Mucosa of descending colon (tissue), 3 donors: ENCODE measurements at places on chromosomes 1 and 21.

- DNase-seq, result no peak
Measured at GRCh38 chr1:57520743-57521515, 97.1 kb upstream of the DAB1 start.

- no peak for DNase-seq
Measured at GRCh38 chr1:226608699-226609505, 60.3 kb downstream of the STUM start.

GRCh38 chr1:239058190-239058589, 328.2 kb upstream of the CHRM3 start:
- no peak for DNase-seq

DNA sequence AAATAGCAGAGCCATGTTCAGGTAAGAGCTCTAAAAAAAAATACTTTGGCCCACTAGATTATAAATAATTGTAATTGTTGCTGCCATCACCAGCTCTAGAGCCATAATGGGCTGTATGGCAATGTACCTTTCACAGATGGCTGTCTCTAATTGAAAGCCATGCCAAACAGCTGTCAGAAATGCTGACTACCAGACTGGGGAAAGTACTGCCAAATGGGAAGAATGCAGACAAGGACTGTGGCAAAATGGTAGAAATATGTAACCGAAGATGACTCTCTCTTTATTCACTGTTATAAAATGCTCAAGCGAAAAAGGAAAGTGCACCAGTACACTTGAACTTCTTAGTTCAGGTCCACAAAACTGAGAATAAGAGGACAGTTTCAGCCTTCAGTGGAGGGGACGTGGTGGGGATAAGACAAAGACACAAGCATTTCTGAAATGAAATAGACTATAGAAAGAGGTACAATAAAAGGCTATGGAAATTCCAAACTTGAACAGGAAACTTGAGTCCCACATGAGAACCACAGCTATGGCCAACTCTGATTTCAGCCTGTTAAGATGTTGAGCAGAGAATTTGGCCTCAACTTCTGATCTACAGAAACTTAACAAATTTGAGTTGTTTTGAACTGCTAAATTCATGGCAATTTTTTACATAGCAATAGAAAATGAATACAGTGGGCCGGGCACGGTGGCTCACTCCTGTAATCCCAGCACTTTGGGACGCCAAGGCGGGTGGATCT, 46.5 kb upstream of the LPGAT1 start:
- no peak for DNase-seq

DNA sequence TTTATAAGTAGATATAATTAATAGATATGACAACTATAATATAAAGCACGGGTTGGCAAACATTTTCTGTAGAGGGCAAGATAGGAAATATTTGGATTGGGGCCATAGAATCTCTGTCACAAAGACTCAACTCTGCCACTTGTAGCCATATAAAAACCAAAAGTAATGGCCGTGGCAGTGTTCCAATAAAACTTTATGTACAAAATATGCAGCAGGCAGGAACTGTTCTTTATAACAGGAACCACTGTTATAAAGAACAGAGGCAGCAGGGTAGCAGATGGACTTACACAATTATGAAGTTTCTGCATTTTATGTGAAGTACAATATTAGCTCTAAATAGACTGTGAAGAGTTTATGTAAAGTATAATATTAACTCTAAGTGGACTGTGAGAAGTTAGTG, 16.9 kb upstream of the QSOX1 start:
- DNase-seq, result no peak

DNA sequence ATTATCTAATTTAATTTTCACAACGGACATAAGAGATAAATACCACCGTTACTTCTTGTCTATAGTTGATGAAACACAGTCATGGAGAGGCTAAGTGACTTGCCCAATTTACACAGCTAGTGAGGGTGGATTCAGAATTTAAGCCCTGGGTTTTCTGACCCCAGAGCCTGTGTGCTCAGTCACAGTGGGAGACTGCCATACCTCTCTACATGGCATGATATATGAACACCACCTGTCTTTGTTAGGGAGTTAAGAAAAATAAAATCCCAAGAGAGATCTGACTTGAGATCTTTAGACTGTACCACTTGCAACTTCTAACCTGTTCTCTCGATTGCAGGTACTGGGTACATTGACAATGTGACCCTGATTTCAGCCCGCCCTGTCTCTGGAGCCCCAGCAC, 40.3 kb downstream of the LAMC2 start:
- DNase-seq, result no peak

- peak; percentile 56 for DNase-seq
Measured at GRCh38 chr1:179230721-179231120, 1.2 kb upstream of the ABL2 start.

DNA sequence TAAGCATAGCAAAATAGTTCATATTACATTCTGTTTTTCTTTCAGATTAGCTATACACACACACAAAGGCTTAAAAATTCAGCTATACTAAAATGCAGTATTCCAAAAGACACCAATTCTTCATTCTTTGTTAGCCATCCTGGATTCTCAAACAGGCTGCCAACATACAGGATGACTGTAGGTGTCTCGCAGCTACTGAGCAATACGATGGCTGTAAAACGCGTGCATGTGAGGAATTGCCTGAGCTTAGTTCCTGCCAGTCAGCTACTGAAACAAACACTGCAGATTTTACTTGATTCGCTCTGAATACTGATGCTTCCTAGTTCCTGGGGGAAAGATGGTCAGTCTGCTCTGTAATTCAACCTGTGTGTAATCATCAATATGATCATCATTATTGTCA, 24.7 kb upstream of the HMGN1 start:
- peak; percentile 49 for DNase-seq

DNA sequence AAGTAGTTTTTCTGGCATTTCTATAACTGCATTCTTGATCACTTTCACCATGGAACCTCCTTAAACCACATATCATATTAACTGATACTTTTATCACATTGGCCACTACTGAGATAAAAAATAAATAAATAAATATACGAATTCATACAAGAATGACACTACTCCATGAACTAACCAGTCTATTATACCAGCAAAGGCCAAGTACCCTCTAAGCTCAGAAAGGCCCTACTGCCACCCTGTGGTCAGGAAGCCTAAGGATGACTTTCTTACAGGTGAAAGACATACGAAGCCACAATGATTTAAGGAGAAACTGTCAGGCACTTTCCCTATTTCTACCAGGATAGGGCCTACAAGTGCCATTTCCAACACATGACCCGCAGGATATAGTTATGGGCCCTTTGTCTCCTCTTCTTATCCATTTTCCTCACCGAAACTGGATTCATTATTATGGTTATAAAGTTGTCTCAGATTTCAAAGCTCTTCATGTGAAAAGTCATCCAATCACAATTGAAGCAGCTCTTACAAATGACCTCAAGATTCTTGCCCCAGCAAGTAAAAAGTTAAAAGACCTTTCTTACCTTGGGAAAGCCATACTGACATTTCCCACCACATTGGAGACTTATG, 23.9 kb downstream of the DNAJC8 start:
- DNase-seq, result peak; percentile 53

GRCh38 chr1:151898519-151898991, 10.8 kb downstream of the THEM4 start:
- peak; percentile 35 for DNase-seq

- DNase-seq, result no peak
Measured at GRCh38 chr1:162988869-162989268, 80.3 kb upstream of the RGS4 start.

DNA sequence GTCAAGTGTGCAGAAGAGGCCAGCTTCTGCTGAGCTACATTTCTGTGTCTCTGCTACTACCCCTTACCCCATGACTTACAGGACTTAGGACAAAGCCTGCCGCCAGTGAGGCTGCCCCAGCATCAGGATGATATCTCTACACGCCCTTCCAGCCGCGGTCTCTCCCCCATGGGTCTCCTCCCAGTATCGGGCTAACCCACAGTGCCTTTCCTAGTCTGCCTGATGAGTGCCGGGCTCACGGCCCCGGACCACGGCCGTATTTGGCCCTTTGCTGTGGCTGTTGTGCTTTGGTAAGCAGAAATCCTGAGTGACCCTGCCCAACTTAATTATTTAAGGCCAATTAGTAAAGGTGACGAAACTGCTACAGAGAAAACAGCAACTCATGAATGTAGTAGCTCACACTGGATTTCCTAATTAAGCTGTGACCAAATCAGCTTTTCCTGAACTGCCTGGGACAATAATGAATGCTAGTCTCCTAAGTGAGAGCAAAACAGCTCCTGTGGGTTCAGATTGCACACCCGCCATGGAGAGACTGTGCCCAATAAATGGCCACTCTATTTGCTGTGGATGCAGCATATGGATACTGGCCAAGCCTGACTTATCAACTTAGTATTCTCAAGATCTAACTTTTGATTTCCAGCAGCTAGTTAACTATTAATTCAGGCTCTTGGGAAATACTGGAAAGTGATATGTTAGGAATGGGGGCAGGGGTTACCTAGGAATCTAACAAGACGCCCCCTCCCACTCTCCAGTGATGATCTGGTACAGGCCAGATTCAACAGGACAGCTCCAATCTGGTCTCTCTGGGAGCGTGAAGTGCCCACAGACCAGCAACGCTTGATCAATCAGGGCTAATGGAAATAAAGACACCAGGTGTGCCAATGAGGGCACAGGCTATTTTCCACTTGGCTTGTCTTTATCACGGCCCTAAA, 123.3 kb upstream of the IFFO2 start:
- DNase-seq, result no peak

GRCh38 chr21:15224346-15225086, 159.7 kb upstream of the NRIP1 start:
- DNase-seq, result no peak

DNA sequence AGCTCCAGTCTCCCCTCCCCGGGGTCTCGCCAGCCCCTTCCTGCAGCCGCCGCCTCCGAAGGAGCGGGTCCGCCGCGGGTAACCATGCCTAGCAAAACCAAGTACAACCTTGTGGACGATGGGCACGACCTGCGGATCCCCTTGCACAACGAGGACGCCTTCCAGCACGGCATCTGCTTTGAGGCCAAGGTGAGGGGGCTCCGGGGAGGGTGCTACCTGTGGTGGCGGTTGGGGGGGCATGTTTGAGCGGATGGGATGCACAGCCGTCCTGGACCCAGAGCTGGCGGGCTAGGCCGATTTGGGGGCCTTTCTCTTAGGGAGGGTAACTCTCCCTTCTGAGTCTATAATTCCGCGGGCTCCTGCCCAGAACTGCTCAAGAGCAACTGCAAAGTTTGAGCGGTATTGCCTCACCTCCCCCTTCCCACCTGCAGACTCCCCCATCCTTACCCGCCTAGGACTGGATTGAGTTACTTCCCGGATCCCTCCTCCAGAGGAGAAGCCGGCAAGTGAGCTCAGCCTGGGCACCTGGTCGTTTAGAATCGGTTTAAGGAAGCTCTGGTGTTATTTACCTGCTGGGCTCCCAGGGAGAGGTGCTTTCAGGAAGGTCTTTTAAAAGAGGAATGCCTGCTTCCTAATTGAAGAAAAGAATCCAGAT, 730 bp downstream of the NOS1AP start:
- peak; percentile 73 for DNase-seq

DNA sequence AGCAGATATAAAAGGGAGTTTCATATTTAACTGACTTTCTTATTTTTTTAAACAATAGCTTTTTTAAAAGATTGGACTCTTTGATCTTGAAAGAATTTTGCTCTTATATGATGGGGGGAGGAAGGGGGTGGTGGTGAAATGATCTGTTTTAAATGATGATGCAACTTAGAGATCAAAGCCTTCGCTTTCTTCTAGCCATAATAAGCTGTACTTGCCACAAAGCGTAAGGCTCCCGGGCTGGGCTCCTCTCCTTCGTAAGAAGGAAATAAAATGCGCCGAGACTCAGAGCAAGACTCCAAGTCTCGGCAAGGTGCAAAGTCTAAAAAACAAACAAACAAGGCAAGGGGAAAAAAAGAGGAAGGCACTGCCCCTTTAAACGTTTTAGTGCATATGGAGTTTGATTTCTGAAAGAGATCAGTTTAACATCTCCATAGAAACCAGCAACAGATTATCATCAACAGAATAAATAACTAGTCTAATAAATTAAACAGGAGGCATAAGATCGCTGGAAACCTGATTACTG, 3.3 kb downstream of the CASZ1 start:
- peak; percentile 81 for DNase-seq

DNA sequence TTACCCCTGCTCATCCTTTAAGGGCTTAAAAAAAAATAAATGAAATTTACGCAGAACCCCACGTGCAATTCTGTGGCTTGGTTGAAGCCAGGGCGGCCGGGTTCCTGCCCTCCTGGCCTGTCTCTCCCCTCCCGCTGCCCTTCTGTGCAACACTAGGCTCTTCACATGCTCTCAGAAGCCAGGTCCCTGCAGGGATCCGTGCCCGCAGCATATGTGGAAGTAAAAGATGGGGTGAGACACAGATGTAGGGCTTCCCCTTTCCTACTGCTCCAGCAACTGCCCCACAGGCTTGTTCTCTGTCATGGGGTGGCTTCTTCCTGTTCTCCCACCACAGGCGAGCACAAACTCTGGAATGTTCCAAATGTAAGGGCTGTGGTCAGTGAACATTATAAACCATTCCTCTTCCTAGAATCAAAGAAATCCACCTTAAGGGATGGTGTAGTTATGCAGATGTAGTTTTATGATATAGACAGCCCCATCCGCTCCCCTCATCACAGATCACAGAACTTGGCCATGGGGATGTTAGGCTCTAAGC, 535.4 kb downstream of the KIF26B start:
- DNase-seq, result no peak

GRCh38 chr21:16873596-16873995, 639.2 kb upstream of the CXADR start:
- no peak for DNase-seq
